ENCODE measurements at places on chromosomes 3 and 15.

DNA sequence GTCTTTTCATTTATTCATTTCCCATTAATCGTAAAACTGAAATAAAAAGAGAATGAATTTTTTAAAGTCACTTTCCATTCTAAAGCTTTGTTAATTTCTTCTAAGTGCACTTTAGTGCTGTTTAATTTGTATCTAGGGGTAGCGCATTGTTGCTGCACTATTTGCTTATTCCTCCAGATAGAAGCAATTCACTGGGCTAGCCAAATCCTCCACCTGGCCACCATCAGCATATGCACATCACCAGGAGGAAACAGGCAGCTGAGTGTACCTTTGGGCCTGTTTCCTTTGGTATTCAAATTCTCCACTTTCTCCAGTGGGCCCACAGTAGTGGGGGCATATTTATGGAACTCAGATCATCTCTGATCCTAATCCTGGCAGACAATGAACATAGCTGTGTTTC is 29.8 kb upstream of the CPB1 start:
- DNase-seq: no peak

- no peak for DNase-seq
Measured at GRCh38 chr15:66633041-66633937, 67.5 kb upstream of the LCTL start.

GRCh38 chr3:4939276-4939675 is 40.0 kb upstream of the BHLHE40 start:
- no peak for DNase-seq

GRCh38 chr3:37635251-37635650 is 226.4 kb upstream of the CTDSPL start:
- DNase-seq: no peak

DNA sequence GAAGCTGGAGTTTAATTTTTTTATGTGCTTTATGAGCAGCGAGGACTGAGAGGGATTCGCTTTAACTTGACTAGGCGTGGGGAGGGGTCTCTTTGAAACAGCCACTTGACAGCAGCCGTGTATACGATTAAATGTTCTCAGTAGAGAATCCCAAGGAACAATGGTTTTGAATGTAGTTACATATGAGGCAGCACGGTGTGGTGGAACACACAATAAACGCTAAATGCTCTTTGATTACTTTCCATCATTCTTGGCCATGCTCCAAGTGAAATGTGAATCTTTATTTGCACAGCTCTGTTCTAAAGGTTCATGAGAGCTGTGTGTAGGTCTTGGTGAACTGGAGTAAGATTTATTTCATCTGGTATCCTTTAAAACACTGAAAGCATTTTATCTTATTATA is 251.4 kb upstream of the TGFBR2 start:
- no peak for DNase-seq

GRCh38 chr15:91099616-91099994 is 452 bp upstream of the SV2B start:
- DNase-seq: no peak

DNA sequence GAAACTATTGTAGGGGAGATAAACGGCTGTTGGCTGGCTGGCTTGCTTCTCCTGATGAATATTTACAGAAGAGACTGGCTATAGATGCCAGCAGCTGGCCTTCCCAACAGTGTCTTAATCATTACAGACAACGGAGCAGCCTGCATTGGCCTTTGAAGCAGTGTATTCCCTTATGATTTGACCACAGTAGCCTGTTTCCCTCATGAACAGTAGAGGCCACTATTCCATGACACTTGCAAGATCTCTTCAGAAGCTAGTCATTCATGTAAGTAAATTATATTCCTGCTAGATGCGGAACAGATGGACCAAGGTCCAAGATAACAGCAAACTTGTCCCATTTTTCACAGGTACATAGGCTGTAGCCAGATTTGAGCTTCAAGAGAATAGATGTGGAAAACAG is 47.3 kb downstream of the TMCO5A start:
- DNase-seq: no peak

GRCh38 chr3:120908030-120908794 is at the start of gene STXBP5L:
TSS of gene STXBP5L (plus strand) at chr3:120908205. CDS start at chr3:120909579, 1,374 bp downstream.
- peak; percentile 12 for DNase-seq

DNA sequence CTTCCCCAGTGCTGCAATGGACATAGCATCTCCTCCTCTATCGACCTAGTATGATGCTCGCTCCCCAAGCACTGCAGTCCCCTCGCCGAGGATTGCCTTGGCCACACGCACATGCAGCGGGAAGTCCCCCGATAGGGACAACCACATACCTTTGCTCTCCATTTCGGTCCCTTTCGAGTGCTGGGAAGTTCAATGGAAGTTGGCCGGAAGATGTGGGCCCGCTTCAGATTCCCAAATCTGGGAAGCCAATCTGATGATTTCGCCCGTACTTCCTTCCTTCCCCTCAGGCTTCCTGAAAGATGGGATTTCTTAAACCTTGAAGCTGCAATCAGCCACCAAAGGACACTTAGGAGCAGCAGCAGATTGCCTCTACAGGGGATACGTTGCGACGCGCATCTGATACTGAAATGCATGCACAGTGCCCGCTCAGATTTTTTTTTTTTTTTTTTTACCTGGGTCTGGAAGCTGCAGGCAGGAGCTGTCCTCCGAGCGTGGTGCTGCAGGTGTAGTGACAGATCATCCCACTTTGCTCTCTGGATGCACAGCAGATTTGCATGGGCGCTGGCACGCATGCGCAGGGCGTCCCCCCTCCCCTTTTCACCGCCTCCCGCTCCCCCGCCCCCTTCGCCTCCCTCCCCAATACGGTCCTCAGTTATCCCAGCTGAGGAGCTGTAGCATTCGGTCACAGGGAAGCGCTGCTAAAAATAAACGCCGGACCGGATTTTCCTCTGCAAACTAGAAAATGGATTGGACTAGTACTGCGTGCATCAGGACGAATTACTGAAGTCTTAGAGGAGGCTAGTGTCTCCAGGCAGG is at the start of gene FGF12:
FGF12 (minus strand) TSS at position 510 of the 816 bp plus-strand sequence.
- no peak for DNase-seq

- DNase-seq: no peak
Measured at GRCh38 chr15:98724494-98724893, 76.2 kb downstream of the IGF1R start.

DNA sequence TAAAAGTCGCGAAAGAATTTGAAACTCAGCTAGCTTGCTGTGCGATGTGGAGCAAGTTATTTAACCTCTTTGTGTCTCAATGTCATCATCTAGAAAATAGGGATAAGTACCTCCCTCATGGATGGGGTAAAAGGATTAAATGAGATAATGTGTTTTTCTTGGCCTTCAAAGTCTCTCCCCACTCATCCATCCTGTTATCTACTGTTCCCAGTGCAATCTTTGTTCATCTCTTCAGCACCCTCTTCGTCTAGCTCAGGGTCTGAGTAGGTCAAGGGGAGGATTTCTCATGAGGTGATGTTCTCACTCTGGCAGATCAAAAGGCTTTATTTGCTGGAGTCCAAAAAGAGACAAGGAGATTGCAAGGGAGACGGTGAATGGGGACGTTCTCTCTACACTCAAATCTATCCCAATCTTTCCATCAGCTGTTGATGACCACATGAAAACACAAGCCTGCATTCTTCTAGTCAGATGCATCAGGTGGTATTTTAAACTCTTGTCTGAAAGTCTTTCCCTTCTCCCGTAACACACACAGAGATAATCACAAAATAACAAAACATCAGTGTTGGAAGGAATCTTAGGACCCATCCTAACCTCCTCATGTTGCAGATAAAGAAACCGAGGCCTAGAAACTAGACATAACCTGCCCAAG is 1.3 kb downstream of the MESD start:
- DNase-seq: no peak

- DNase-seq: no peak
Measured at GRCh38 chr3:41318520-41318919, 119.2 kb downstream of the CTNNB1 start.

DNA sequence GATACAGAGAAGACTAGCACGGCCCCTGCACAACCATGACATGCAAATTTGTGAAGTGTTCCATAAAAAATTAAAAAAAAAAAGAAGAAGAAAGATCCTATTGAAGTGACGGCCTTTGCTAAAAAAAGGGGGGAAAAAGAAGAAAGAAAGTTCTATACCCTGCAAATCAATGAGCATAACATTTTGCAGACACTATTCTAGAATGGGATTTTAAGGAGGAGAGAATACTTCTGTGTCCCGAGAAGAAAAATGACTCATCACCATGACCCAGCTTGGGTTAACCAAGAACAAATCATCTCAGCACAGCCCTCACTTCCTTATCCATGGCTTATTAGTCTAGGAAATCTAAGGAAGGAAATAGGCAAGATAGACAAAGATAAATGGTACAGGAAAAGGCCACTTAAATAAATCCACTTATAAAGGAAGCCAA is 7.4 kb upstream of the SH3BP5 start:
- DNase-seq: no peak

DNA sequence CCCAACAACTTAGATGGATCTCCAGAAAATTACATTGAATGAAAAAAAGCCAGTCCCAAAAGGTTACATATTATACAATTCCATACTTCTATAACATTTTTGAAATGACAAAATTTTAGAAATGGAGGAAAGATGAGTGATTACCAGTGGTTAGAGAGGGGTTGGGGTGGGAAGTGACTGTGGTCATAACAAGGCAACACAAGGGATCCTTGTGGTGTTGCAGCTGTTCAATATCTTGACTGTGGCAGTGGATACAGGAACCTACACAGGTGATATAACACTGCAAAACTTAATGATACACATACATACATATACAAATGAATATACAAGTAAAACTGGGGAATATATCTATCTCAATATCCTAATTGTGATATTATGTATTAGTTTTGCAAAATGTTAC is 9.6 kb downstream of the GOLGB1 start:
- no peak for DNase-seq

GRCh38 chr3:73592154-73593144 is 32.3 kb downstream of the PDZRN3 start:
- no peak for DNase-seq

- DNase-seq: no peak
Measured at GRCh38 chr3:156382458-156383346, 172.2 kb downstream of the SSR3 start.

DNA sequence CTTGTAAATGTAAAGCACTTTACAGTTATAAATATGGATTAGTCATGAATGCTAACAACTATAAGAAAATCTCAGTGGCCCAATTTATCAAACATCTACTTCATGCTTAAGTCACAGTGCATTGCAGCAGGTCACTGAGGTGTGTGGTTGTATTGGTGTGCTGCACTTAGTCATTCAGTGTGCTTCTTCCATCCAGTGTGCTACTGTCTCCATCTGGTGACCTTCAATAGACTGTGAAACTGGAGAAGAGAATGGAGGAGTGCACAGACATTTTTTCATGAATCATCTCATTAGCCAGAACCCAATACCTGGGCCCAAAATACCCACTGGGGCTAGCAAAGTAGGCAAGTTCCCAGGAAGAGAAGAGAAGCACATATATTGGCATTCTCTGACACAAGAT is 199.6 kb downstream of the SHOX2 start:
- no peak for DNase-seq

- DNase-seq: no peak
Measured at GRCh38 chr3:129429602-129430001, 1.2 kb upstream of the EFCAB12 start.

- DNase-seq: no peak
Measured at GRCh38 chr3:43366481-43366880, 80.1 kb downstream of the SNRK start.

- DNase-seq: no peak
Measured at GRCh38 chr3:32102289-32102688, 4.1 kb upstream of the GPD1L start.

DNA sequence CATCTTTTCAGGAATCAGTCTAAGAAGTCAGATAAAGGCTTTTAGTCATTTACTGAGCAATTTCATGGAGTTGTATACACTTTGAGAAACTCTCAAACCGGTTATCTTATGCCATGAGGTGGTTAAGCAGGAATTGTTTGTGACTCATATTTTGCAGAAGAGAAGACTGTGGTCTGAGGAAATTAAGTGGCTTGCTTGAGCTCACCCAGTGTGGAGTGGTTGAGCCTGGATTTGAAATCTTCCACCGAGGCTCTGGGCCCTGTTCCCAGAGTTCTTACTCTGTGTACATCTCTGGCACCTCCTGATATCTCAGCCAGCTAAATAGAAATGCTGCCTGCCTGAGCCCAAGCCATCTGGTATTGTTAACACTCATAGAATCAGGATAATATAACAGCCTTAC is 37.8 kb upstream of the BCL6 start:
- DNase-seq: no peak

- no peak for DNase-seq
Measured at GRCh38 chr15:63484433-63485186, 19.8 kb upstream of the USP3 start.

DNA sequence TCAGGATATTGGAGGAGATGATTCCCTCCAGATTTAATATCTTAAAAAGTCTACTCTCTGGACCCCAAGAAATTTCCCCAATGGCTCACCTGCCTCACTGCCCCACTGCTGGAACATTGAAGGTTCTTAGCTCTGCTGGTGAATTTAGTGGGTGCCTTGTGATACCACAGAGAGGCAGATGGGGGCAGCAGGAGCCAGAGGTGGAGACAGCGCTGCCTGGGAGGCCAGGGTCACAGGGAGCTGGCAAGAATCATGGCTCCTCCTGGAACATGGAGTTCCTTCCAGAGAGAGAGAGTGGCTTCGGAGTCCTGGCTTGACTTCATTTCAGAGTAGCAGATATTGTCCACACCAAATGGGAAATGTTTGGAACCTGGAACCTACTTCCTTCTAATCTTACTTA is 263.5 kb upstream of the CFAP20DC start:
- DNase-seq: no peak

Data from hematopoietic multipotent progenitor cell treated with erythropoietin and hydrocortisone succinate and interleukin-3 and kit ligand, for 17 days (in vitro differentiated cells).